Fibroblast of lung (primary cell): ENCODE measurements at places on chromosomes 11 and 22. TPM values are rescaled to one million over a fixed set of nuclear protein-coding genes. Genes with fewer than 3 reads are reported as not detected.

The SLC25A45 gene
- polyA plus RNA-seq, result 0.50 and 0.52 TPM in 2 replicates

The KRTAP5-2 gene
- not detected in 2 replicates for polyA plus RNA-seq

DNA sequence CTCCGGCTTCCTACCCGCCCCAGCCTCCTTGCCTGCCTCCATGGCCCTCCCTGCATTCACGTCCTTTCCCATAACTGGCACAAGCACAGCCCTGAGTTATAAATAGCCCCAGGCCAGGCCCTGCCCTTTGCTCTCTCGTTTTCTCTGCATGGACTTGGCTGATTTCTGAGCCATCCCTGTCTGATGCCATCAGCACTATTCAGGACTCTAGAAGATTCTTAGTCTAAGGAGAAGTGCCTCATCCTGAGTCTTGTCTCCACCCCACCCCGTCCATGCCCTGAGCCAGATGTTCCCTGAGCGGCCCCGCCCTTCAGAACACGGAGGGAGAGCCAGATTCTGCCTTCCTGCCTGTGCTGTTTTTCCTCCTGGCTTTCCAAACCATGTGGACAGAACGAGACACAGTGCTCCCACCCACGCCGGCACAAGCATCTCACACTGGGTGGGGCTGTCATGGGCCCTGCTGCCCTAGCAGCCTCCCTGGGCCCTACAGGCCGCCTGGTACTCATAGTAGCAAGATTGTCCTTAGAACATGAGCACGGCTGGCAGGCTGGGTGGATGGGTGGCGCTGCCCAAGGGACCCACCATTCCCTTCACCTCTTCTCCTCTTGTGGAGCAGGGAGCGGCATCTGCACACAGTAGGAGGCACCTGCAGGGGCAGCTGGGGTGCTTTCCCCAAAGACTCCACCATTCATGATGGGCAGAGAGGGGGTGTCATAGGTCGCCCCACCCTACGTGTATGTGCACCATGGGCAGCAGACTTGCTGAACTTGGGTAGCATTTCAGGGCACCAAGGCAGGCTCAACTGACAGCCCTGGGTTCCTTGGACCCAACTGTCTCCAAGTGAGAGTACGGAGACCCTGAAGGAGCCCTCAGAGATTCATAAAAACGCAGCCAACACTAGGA is 76.9 kb downstream of the BCR start:
- DNase-seq, result no peak

GRCh38 chr11:61793083-61793828 is 545 bp downstream of the FEN1 start:
- peak; percentile 8 for DNase-seq
